Stimulated activated CD4-positive, alpha-beta T cell treated with anti-CD3 and anti-CD28 coated beads, Interleukin-12 subunit alpha, Interleukin-12 subunit beta, amount 100 ng/mL, for 48 hours (primary cell): ENCODE measurements at places on chromosomes 11 and 22.

GRCh38 chr22:50529897-50530579, at the start of gene TYMP:
TYMP (minus strand) TSS chr22:50530012; CDS start chr22:50529709, 303 bp downstream.
- DNase-seq = no peak

- DNase-seq = no peak
Observed at GRCh38 chr11:19160847-19161246, 40.9 kb downstream of the CSRP3 start.

GRCh38 chr11:94583213-94583865, 16.2 kb downstream of the PIWIL4 start:
- no peak for DNase-seq

DNA sequence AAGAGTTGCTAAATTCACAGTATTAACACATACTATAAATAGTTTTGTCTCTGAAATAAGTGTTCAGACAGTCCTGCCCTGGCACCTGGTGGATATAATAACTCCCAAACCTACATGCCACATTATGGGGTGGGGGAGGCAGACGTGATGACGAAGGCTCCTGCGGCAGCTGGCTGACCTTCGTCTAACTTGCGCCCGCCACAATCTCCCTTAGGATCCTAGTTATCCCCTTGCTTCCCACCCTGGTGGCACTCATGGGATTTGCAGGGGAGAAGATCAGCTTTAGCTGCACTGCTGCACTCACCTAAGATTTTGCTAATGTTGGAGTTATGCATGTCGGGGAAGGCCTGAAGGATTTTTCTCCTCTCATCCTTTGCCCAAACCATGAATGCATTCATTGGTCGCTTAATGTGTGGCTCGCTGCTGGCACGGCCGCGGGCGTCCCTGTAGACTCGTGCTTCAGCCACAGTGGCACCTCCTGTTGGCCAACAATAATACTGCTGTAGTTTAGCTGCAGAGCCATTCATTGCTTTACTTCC, 367.6 kb downstream of the SOX6 start:
- DNase-seq = no peak

GRCh38 chr11:110366291-110366690, 63.5 kb upstream of the FDX1 start:
- DNase-seq = no peak

GRCh38 chr11:131841028-131841427, 470.6 kb downstream of the NTM start:
- DNase-seq = no peak

DNA sequence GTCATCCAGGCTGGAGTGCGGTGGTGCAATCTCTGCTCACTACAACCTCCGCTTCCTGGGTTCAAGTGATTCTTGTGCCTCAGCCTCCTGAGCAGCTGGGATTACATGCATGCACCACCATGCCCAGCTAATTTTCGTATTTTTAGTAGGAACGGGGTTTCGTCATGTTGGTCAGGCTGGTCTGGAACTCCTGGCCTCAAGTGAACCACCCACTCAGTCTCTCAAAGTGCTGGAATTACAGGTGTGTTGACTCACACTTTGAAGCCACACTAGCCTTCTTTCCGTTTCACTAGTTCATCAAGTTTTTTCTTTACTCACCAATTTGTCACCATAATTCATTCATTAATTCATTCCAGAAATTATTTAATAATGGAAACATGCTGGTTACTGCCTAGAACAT, 298.4 kb upstream of the MTNR1B start:
- no peak for DNase-seq

DNA sequence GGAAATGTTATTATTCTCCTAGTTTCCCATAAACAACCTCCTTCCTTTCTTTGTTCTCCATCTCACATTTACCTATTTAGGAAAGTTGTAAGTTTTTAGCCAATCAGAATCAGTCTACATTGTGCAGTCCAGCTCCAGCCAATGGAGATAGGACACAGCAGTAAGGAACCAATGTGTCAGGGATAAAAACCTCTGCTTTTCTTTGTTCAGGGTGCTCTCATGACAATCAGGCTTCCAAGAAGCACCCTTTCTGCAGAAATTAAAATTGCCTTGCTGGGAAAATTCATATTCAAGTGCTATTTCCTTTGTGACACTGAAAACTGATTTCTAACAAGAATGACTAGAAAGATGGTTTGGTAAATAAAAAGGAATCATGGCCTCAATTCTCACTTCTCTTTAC, 14.6 kb downstream of the SCGB2A1 start:
- DNase-seq = no peak

DNA sequence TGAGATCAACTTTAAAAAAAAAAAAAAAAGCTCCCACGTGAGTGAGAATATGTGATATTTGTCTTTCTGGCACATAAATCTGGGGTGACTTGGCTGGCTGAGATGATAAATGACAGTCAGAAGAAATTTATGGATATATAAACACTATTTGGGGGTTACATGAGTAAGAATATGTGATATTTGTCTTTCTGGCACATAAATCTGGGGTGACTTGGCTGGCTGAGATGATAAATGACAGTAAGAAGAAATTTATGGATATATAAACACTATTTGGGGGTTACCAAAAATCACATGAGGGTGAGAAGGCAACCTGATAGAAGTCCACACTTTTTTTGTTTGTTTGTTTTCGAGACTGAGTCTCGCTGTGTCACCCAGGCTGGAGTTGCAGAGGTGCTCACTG, 6.6 kb upstream of the TSG101 start:
- DNase-seq = no peak

- DNase-seq = no peak
Observed at GRCh38 chr11:110776081-110776480, 63.8 kb upstream of the ARHGAP20 start.

GRCh38 chr11:93614173-93614722, 47.2 kb upstream of the CEP295 start:
- no peak for DNase-seq

DNA sequence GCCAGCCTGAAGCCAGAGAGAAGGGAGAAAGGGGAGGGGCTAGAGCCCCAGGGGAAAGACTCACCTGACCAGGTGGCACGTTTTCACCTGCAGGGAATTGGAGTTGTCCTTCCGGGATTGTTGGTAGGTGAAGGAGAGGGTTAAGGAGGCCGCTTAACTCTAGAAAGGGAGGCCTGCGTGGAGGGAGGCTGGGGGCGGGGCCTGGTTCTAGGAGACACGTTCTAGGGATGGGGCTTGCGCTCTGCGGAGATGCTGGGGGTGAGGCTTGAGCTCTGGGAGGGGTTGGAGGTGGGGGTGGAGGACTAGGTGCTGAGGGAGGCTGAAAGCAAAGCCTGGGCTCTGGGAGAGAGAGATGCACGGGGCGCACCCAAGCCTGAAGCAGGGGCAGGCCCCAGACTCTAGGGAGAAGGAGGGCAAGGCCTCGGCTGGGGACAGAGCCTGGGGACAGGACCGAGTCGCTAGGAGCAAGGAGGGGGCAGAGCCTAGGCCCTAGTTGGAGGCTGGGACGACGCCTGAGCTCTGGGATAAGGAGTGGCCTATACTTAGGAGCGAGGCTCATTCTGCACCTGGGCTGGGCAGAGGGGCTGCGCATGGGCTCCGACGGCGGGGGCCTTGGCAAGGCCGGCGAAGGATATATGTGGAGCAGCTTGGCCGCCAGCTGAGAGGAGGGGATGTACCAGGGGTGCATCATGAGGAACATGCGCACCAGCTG, 2.4 kb downstream of the RASGRP2 start:
- DNase-seq = no peak

- DNase-seq = no peak
Observed at GRCh38 chr11:108947654-108948570, 283.0 kb downstream of the DDX10 start.

GRCh38 chr11:64492561-64492960, 98.5 kb upstream of the SLC22A12 start:
- DNase-seq = no peak

DNA sequence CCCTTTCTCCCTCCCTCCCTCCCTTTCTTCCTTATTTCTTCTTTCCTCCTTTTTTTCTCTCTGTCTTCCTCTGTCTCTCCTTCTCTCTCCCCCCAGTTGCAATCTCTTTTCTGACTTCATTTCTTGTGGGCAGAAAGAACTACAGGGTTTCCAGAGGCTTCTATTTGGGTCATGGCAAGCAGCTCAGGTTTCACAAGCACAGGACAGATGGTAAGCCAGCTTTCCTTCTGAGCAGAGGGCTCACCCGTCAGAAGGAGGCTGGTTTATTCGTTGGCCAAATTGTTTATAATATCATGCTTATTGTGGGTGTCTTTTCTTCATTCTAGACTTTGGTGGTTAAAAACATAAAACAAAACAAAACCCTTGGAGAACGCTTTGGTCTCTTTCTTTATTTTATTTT, 58.9 kb upstream of the CLMP start:
- no peak for DNase-seq

GRCh38 chr11:16841984-16842383, 103.5 kb downstream of the C11orf58 start:
- DNase-seq = no peak

DNA sequence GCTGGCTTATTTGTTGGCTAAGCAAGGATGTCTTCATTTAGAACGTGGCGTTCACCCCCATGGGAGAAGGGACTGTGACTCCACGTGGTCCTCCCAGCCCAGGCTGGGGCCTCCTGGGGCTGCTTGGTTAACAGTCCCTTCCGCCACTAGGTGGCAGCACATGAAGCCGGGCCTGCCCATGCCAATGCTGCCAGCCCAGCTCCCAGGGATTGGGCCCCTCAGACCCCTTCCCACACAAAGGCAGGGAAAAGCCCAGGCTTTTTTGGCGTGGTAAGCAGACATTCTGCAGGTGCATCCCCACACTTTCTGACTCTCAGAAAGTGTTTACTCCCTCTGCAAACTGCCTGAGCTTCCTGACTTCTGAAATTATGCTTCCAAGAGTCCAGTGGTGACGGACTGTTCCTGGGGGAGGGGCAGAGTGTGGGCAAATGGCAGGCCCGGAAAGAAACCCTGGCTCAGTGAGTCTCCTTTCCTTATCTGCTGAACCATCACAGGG, 3.1 kb downstream of the CBX6 start:
- DNase-seq = peak; percentile 77

- DNase-seq = no peak
Observed at GRCh38 chr22:39512026-39512425, 8.3 kb upstream of the ATF4 start.
